ENCODE measurements at places on chromosomes 2 and 18.

- DNase-seq: no peak
These were observed 70.5 kb upstream of the ZCCHC2 start for GRCh38 chr18:62452280-62452831.

DNA sequence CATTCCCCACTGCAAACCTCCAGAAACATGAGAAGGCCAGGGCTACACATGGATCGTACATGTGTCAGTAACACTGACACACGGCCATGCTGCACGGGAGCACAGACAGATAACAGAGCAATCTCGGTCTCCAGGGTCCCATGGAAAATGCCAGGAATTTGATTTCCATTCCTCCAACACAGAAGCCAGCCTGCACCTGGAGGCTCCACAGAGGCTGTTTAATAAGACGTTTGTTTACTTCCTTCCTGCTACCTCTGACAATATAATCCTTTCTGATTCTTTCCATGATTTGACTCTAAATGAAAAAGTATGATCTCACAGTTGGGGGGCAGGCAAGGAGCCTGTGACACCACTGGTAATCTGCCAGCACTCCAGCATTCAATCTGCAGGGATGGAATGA, 210.9 kb upstream of the DDX18 start:
- DNase-seq: no peak

- no peak for DNase-seq
These were observed 87.2 kb upstream of the POU3F3 start for GRCh38 chr2:104766683-104767082.

DNA sequence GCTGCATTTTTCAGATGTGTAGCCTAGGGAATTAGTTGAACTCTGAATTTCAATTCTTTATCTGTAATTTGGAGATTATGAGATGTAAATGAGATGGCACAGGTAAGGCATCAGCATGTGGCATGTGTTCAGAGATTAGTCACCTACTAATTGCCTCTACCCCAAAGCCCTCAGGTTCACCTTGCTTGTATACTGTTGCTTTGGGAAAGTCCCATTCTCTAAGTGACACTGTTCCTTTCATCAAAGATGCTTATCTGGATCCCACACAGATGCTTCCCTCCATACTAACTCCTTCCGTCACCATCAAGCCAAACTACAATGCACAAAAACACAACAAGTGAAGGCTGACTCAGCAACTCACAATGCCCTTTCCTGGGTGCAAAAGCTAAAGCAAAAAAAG, 143.7 kb downstream of the LRATD1 start:
- no peak for DNase-seq

DNA sequence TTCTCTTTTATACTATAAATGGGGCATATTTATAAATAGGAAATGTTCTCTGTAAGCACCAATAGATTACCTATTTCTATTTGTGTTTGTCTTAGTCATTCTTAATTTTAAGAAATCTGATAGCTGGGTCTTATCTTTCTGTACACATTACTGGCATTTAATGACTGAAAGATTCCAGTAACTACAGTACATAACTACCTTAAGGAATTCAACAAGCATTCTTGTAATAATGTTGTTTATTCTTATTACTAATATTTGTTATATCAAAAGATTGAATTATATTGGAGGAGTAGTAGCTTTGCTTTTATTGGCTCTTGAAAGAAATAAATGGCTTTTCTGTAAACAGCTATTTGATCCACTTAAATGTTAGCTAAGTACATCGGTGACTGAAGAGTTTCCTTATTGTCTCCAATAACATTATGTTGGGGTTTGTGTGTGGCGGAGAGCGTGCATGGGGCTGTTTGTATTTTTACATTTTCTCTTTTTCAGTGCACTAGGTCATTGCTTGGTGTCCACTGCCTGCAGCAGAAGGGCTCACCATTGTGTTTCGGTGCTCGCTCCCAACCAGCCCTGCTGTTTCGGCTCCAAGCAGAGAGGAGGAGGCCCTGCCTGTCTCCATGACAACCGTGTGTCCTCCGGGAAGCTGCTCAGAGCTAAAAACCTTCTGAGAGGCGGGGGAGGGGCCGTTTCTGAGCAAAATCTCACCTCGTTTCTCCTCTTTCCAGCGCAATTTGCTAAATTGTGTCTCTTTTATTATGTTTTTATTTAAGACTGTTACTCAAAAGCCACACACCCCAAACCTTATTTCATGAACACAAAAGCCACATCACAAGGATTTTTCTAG, 112.5 kb upstream of the SLC38A11 start:
- DNase-seq: no peak

- no peak for DNase-seq
These were observed 146.1 kb downstream of the HAUS1 start for GRCh38 chr18:46250084-46250811.

GRCh38 chr2:123061534-123061933, 963.6 kb upstream of the CNTNAP5 start:
- no peak for DNase-seq

GRCh38 chr18:32974421-32975162, 201.8 kb upstream of the KLHL14 start:
- DNase-seq: no peak

DNA sequence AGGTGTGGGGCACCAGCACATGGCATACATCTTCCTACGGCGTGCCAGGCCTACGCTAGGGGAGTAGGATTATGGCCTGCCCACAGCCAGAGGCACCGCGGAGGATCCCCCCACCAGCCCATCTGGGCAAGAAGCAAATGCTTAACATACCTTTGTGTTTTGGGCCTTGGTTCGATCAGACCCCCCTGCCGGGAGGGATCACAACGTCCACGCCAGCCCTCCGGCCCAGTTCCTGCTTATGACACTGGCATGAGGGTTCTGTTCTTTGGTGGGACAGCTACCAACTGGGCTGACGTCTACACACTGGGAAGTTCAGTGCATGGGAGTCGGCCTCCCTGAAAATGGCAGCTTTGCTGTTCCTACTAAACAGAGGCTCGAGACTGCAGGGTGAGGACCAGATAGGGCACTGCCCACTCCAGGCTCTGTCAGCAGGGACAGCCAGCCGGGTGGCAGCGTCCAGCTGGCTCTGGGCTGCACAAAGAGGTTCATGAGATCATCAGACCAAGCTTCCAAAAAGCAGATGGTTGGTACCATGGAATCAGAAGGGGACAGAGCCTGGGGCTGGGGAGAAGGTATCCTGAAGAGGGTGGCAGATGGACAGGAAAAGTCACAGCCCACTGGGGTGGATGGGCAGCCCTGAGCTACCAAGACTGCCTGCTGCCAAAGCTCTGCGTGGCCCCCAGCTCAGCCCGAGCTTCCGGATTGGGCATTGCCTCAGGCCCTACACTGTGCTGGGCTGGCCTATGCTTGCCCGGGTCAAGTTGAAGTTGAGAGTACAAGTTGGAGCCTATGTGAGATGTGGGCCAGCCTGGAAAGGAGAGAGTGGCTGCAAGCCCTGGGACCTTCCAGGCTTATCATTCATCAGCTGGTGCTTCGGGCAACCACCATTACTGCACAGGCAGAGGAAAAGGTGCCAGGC, 61.7 kb upstream of the TEX51 start:
- no peak for DNase-seq

- no peak for DNase-seq
These were observed 373.3 kb downstream of the ZNF804A start for GRCh38 chr2:184971546-184972068.

DNA sequence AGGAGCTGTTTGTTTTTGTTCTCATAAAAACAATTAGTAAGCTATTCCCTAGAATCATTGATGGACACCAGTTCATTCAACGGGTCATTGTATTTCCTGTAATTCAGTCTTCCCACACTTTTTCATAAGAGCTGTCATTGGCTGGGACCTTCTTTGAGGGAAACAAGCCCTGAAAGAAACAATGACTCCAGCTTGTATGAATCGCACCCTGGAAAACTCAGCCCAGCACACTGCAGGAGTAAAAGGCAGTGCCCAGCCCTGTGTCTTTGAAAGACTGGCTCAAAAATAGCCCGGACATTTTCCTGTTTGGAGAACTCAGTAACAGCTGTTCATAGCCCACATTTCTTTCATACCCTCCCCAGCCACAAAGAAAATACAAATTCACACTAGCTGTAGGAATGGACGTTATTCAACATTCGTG, 81.5 kb downstream of the NCKAP5 start:
- no peak for DNase-seq

GRCh38 chr2:240645346-240645745, 20.1 kb downstream of the GPR35 start:
- no peak for DNase-seq

DNA sequence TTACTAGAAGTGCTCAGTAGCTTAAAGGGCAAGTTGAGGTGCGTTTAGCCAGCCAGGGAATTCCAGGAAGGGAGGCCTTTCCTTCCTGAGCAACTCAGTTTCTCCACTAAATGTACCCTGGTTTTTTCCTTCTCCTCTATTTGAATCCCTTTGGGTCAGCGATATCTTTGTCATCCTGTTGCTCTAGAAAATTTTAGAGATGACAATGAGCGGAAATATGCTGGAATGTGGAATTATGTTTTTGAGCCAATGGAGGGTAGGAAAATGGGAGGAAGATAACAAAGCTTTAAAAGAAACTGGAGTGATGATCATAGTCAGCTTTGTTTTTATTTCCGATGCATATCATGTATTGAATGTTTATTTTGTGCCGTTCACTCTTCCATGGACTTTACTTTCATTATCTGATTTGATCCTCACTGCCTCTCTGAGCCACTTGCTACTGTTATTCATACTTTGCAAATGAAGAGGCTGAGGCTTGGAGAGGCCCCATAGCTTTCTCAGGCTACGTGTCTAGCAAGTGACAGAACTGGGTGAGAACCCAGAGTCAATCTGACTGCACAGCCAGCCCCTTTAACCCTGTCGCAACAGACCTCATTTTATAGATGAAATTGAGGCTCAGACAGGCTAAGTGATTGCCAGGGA, 67.3 kb downstream of the NTSR2 start:
- DNase-seq: no peak

DNA sequence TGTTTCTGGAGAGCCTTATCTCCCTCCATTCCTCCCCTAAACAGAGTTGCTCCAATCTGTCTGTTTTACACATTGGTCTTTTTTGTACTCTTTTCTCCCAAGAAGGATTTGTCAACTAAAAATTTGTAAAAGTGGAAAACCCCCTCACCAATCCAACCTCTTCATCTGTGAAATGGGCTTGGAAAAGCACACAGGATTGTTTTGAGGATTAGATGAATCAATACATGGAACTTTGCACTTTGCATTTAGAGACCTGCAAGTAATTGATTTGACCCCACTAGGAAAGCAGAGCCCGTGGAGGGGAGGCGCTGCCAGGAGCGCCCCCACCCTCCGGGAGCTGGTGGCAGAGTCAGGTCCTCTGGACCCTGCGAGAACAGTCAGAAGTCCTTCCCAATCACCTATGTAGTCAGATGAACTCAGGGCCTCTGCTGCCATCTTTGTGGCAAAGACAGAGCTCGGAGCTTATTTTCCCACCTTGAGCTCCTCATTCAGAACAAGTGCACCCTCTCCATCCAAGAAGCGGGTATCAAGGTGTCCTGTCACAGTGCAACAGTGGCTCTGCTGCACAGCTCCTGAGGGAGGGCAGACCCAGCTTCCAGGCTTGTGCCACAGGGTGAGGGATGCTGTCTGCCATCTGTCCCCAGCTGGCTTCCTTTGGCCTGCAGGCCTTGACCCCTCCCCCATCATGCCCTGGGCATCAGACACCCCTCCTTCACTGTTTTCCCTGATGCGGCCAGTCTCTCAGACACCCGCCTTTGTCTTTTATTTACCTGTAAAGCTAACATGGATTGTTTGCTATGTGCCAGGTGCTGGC, 1.7 kb upstream of the TMEM185B start:
- no peak for DNase-seq

DNA sequence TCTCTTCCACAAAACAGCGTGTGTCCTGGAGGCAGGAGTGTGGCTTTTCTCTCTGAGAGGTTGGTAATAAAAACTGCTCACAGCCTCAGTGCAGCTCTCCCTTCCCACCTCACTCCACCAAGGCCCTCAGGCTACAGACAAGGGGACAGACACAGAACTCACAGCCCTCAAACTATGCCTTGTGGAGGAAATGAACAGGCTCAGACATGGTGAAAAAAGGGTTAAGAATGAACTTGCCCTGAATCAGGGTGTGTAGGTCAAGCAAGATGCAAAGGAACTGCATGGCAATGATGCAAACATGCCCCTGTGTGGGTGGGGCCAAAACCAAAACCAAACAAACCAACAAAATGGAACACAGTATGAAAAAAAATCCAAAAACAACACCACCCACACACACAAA, 125.8 kb downstream of the GALNT14 start:
- DNase-seq: no peak

DNA sequence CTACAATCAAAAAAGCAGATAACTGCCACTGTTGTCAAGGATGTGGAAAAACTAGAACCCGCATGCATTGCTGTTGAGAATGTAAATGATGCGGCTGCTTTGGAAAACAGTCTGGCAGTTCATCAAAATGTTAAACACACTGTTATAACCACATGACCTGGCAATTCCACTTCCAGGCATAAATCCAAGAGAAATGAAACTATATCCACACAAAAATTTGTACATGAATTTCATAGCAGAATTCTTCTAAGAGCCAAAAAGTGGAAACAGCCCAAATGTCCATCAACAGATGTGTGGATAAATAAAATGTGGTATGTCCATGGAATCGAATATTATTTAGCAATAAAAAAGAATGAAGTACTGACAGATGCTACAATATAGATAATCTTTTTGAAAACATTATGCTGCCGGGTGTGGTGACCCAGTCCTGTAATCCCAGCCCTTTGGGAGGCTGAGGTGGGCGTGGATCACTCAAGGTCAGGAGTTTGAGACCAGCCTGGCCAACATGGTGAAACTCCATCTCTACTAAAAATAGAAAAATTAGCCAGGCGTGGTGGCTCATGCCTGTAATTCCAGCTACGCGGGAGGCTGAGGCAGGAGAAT, 32.0 kb downstream of the ERCC3 start:
- DNase-seq: no peak

DNA sequence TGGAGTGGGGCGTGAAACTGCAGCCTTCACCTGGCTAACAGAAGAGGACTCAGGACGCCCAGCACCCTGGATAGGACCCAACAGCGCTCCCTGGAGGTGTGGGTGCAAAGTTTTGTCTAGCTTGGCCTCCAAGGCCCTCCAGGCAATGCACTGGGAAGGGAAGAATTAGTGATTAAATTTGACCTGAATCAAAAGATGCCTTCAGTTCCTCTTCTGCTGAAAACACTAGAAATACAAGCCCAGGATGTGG, 779 bp upstream of the TRIB2 start:
- DNase-seq: no peak

GRCh38 chr18:5444847-5445246, 99.0 kb downstream of the EPB41L3 start:
- no peak for DNase-seq

- no peak for DNase-seq
These were observed 55.1 kb upstream of the IMP4 start for GRCh38 chr2:130287656-130288026.

Measured in GM04503 (cell line).